ENCODE measurements at places on chromosomes 2 and 18.

DNA sequence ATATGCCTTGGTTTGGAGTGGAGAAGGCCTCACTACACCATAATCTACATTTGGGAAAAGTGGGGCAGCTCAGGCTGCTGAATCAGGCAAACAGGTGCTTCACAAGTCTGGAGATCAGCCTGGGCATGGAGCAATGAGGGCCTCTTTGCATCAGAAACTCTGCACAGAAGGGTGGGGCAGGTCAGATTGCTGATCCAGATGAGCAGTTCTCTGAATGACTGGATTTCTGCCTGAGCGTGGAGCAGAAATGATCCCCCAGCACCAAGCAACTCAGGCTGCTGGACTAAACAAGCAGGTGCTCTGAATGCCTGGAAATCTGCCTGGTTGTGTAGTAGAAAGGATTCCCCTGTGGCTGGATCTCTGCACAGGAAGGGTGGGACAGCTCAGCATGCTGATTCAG lies 605.3 kb upstream of the ZNF804A start:
- no peak for DNase-seq

- no peak for DNase-seq
These were observed 626.2 kb upstream of the CDH7 start for GRCh38 chr18:65124633-65125032.

- no peak for DNase-seq
These were observed 4.6 kb downstream of the MIB1 start for GRCh38 chr18:21745231-21745630.

GRCh38 chr2:110903548-110903947 lies 171.2 kb downstream of the ACOXL start:
- DNase-seq = peak; percentile 52

DNA sequence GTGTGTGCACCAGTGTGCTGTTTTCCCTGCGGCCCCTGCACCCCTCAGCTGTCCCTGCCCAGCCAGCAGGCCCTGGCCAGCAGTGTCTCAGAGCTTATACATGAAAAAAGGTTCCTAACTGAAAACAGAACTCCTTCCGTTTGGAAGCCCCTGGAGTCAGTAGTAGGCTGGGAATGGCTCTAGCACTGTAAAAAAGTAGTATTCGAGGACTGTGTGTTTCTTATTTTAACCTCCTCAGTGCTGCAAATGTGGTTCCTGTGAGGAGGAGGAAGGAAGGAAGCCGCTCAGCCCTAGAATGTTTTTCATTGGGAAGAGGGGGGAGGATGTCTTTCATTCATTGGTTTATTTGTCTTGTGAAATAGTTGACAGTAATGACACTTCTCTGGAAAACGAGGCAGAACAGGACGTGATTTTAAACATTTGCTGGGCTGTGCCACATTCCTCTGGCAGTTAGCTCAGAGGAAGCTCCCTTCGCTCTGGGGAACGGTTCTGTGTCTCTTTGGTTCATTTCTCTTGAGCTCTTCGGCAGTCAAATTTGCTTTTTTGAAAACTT lies 103.5 kb downstream of the SPTBN1 start:
- no peak for DNase-seq

DNA sequence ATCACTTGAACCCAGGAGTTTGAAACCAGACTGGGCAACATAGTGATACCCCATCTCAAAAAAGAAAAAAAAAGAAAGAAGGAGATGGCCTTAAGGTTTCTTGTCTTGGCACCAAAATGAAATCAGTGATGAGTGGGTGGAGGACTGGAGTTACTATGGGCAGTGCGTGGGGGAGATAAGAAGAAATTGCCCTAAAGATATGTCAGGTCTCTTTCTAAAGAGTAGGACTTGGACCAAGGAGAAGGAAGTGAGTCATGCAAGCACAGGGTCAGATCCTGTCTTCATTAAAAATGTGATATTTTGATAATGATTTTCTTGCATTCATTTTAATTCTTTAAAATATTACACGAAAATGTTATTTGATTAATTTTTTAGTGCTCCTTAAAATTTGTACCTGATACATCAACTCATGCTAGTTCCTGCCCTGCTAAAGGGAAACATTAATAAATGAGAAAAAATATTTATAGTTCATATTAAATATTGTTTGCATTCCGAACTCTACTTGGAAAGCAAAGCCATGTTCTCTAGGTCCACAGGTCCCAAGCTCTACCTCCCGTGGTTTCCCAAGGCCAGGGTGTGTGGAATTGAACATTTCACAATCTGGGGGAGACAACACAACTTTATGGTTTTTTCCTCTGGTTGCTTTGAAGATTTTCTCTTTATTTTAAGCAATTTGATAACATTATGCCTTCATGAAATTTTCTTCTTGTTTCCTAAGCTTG lies 62.6 kb upstream of the CTLA4 start:
- no peak for DNase-seq
